ENCODE measurements at places on chromosomes 1 and 21. TPM values are rescaled to one million over a fixed set of nuclear protein-coding genes. Genes with fewer than 3 reads are reported as not detected.
A peak's percentile ranks its signal among the peaks of the same experiment; 100 is the strongest.

DNA sequence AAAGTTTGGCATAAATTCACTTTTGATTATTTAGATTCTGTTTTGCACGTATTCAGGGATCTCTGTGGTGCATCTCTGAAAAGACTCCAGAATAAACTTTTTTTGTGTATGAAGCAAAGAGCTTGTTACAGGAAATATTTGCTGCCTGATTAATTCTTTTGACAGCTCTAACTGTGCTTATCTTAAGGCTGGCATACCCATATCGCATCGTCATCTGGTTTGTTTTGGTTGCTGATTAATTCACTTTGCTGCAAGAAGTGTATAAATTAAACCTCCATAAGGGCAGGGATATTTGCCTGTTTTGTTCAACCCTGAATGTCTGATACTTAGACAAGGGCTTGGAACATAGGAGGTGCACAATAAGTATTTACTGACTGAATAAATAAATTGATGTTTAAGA lies 17.5 kb upstream of the DUSP10 start:
- peak; percentile 66 for DNase-seq

- DNase-seq, result no peak
Measured at GRCh38 chr21:44348861-44349260, 4.6 kb upstream of the TRPM2 start.

DNA sequence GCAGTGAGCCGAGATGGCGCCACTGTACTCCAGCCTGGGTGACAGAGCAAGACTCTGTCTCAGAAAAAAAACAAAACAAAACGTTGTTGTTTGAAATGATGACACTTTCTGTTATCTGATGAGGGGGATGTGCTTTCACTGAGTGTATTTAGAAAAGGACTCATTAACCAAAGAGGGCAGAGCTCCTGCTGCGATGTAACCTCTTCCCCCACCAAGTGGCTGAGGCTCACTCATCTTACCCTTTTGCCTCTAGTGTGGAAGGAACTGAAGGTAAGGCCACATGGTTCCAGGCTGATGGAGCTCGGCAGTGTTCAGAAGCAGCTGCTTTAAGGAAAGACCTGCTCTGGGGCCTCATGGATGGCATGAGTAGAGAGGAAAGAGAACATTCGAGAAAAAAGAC lies 105.7 kb upstream of the RUNX1 start:
- no peak for DNase-seq

GRCh38 chr1:177133977-177134538 lies 30.5 kb downstream of the ASTN1 start:
- no peak for DNase-seq

DNA sequence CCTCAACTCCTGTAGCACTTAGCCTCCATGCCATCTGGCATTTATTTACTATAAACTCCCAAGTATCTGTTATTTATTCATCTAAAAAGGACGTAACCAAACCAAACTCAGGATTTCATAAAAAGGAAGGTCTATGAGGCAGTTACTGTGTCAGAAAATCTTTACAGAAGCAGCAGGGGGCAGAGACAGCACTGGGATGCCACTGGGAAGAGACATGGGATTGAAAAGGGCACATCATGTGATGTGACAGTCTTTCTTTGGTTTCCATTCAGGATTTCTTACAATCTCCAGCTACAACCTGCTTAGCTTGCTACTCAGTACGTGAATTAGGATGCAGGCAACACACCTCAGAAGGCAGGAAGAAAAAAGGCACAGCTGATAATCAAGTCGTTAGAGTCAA lies 31.2 kb downstream of the SPRTN start:
- no peak for DNase-seq

- DNase-seq, result no peak
Measured at GRCh38 chr1:218755128-218755527, 410.0 kb downstream of the TGFB2 start.

DNA sequence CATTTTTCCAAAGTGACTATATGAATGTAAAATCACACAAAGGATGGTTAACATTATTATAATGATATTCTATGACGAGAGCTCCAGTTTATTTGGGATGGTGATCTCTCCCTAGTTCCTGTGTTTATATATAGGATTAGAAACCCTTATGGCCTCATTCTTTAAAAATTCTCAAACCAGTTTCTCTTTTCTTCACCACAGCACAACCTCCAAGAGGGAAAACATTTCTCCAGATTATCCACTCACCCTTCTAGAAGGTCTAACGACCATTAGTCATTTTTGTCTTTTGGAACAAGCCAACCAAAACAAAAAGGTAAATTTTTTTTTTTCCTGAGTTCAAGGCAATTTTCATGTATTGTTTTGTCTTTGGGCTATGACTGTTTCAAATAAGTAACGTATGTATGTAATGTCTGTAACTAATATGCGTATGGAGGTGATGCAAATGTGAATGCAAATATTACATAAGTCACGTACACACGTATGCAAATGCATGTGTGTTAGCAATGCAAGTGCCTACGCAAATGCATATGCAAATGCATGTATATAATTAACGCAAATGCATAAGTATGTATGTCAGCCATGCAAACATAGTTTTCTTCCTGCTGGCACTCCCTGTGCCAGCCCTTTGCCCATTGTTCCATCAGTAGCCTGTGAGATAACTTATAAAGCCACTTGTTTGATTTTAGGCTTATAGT lies 72.5 kb upstream of the MORC3 start:
- peak; percentile 78 for DNase-seq

GRCh38 chr1:98794196-98794886 lies 132.8 kb downstream of the SNX7 start:
- peak; percentile 72 for DNase-seq

DNA sequence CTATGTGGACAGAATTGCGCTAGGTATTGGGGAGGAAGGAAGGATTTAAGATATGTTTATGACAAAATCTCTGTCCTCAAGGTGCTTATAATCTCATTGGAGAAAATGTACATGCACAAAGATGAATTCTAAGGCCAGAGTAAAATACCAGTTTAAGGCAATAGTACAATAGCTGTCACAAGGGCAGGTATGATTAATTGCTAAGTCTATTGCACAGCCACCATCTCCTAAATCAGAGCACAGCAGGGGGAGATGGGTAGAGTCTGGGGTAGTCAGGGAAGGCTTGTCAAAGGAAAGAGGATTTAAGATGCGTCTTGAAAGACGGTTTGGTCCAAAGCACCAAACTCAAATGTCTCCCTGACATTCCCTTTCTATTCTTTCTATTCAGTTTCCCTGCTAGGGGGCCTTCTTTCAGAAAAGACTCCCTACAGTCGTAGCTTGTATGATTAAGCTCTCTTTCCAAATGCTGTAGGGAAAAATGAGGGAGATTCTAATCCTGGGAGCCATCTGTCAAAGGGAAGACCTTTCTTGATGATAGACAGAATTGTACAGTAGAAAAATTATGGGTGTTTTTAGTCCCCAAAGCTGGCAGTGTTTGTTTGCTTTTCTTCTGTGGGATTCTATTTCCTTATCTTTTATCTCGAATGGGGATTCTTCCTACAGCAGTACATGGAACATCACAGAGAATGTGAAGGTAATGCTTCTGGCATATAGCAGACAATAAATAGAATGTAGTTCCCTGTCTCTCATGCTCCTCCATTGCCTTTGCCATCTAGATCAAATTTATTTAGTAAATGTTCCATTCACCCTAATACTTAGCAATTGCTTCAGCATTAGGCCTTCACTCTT lies 107.6 kb upstream of the NFIA start:
- no peak for DNase-seq

DNA sequence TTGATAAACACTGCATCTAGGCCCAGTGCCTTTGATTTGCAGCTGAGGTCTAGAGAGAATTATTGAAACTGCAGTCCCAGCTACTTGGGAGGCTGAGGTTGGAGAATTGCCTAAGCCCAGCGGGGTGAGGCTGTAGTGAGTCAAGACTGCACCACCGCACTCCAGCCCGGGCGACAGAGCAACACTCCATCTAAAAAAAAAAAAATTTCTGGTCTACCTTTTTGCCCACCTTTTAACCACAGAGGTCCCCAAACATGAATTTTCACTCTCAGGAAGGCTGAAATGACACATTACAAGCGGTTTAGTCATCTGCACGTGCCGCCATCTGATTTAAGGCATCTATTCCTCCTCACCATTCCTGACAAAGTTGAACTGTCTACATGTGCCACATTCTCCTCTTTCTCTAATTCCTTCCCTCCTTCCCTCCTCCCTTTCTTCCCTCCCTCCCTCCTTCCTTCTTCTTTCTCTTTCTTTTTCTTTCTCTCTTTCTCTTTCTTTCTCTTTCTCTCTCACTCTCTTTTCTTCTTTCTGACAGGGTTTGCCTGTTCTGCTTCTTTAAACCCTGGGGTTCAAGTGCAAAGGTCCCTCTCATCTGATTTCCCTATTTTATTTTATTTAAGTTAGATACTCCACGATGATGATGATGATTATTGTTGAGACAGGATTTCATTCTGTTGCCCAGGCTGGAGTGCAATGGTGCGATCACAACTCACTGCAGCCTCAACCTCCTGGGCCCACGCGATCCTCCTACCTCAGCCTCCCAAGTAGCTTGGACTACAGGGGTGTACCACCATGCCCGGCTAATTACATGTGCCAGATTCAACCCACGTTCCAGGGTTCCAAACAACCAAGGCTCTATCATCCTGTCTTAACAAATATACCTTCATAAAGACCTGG lies 3.0 kb upstream of the SOD1 start:
- peak; percentile 47 for DNase-seq

GRCh38 chr21:45004481-45005247 lies 64.8 kb downstream of the SLX9 start:
- DNase-seq, result peak; percentile 32

GRCh38 chr21:14523234-14523633 lies 22.9 kb downstream of the SAMSN1 start:
- DNase-seq, result no peak

GRCh38 chr1:67451815-67452214 lies 21.6 kb upstream of the SERBP1 start:
- no peak for DNase-seq

DNA sequence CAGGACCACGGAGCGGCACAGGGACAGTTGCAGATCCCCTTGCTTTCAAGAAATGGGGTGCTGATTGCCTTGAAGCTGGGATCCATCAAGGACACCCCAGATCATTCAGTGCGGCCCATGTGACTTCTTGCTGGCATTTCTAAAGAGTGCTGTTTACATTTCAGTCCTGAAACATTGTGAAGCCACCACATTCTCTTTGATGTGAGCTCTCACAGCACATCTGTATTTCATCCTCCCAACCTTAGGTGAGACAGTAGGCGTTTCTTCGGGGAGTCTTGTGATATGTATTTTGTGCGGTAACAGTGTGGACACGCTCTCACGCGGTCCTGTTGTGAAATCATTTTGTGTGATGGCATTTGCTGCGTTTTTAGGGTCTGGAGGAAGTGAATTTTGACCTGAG lies 57.2 kb downstream of the CACHD1 start:
- no peak for DNase-seq

FGGY gene
- 14.0 TPM for total RNA-seq

MATN1 gene
- 0.56 TPM for total RNA-seq

RGS18 gene
- 0.18 TPM for total RNA-seq

HES4 gene
- total RNA-seq, result 1.4 TPM

GPR153 gene
- total RNA-seq, result 1.8 TPM

TSPEAR gene
- not detected for total RNA-seq

Measured in IMR-90 (cell line).